ENCODE measurements at places on chromosomes 5 and 9. TPM values are rescaled to one million over a fixed set of nuclear protein-coding genes. Genes with fewer than 3 reads are reported as not detected.

Gene IFNE
- 0.44 TPM for total RNA-seq

Gene IGFBPL1
- total RNA-seq, result 13.7 TPM

Gene CLIC3
- total RNA-seq, result 6.2 TPM

Gene SPINK6
- total RNA-seq, result not detected

Gene TEX10
- 15.4 TPM for total RNA-seq

Gene PCDHA9
- 0.21 TPM for total RNA-seq

Gene PCDHB6
- 1.9 TPM for total RNA-seq

Gene GPR151
- total RNA-seq, result not detected

Gene OCLN
- 102 TPM for total RNA-seq

Gene FBXL7
- total RNA-seq, result not detected

Gene TEX48
- not detected for total RNA-seq

Gene GFPT2
- 2.1 TPM for total RNA-seq

Gene CCDC107
- total RNA-seq, result 39.9 TPM

Gene FOXI1
- 0.44 TPM for total RNA-seq

Gene DBH
- not detected for total RNA-seq

Gene PDE6A
- 0.33 TPM for total RNA-seq

Gene CDKN2B-AS1
- not detected for total RNA-seq

Gene NUTM2G
- total RNA-seq, result not detected

Gene TLX3
- not detected for total RNA-seq

Gene SLC45A2
- not detected for total RNA-seq

Gene KCNN2
- not detected for total RNA-seq

Gene ITGA1
- 1.6 TPM for total RNA-seq

Gene LHX6
- total RNA-seq, result 0.62 TPM

Gene PRUNE2
- total RNA-seq, result 0.18 TPM

Gene PHYHD1
- not detected for total RNA-seq

Gene SH3GL2
- not detected for total RNA-seq

Gene ECSCR
- not detected for total RNA-seq

Gene CORO2A
- total RNA-seq, result 2.0 TPM

Gene ANKRD18B
- 7.3 TPM for total RNA-seq

Gene CDH9
- total RNA-seq, result 0.10 TPM

Gene PDGFRB
- total RNA-seq, result 1.8 TPM

Gene CNOT6
- 32.8 TPM for total RNA-seq

Gene CRHBP
- total RNA-seq, result 0.10 TPM
